ENCODE measurements at places on chromosomes 7 and 10. TPM values are rescaled to one million over a fixed set of nuclear protein-coding genes. Genes with fewer than 3 reads are reported as not detected.

GRCh38 chr7:135282561-135283254, 49.1 kb downstream of the STRA8 start:
- no peak for DNase-seq

- DNase-seq = no peak
Observed at GRCh38 chr10:28494420-28494819, 38.5 kb upstream of the WAC start.

DNA sequence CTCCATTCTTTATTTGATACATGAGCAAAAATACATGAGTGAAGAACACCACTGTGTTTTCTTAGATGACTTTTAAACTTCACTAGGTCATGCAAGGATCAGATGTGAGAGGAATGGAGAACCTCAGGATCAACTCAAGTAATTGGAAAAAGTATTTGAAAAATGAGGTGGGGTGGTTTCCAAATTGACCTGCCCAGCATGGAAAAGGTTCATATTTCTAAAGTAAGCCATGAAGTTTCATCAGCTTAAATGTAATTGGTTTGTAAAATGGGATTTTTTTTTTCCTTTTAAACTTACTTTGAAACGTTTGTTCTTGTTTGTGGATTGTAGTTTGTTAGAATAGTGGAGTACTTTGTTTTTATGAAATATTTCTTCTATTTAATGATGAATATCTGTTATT, 134.8 kb downstream of the MLLT10 start:
- no peak for DNase-seq

GRCh38 chr10:69634759-69635425, 4.8 kb downstream of the FAM241B start:
- DNase-seq = no peak

DNA sequence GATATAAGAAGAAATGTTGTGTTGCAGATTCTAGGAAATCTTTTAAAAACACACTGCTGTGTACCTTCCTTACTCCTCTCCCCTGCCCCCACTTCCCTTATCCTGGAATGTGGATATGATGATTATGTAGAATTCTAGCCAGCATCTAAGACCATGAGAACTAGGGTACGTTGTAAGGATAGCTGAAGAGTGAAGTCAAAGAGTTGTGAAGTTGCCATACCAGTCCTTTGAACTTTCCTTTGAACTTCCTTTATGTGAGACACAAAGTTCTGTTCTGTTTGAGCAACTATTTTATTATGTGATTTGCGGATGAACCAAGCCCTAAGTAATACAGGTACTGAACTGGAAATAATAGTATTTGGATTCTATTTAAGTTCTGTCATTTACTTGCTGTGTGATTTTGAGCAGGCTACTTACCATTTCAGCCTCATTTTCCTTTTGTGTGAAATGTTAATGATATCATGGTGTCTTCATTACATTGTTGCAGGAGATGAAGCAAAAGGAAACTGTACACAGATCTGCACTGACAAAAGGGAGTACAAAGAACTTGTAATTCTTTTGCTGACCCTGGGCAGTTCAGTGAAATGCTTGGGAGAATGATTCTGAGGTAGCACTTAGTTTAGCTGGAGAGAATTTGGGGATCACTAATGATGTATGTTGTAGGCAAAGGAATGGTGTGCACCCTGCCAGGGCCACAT, 31.4 kb downstream of the RPA3 start:
- DNase-seq = no peak

GRCh38 chr10:70101668-70102067, 31.0 kb downstream of the AIFM2 start:
- DNase-seq = no peak

The MYPN gene
- total RNA-seq = 0.05 TPM

The GTPBP10 gene
- 17.9 TPM for total RNA-seq

The PTPRE gene
- 147 TPM for total RNA-seq
